Effector memory CD8-positive, alpha-beta T cell (primary cell): ENCODE measurements at places on chromosomes 16 and 17.

DNA sequence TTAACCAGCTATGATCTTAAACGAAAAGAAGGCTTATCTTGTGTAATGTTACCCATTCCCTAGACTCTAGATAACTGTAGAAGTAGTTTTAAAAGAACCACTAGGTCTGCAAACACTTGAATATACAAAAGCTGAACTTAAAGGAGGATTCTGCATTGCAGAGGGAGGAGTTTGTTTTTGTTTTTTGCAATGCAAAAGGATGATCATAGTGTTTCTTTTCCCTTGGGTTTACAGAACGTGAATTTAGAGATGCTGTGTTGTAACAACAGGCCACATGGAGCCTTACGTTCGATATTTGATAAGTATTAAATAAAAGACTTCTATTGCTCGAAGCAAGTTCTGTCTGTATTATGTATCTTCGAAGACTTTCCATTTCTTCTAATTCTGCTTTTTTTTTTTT is 77.6 kb downstream of the CHD9 start:
- no peak for DNase-seq

DNA sequence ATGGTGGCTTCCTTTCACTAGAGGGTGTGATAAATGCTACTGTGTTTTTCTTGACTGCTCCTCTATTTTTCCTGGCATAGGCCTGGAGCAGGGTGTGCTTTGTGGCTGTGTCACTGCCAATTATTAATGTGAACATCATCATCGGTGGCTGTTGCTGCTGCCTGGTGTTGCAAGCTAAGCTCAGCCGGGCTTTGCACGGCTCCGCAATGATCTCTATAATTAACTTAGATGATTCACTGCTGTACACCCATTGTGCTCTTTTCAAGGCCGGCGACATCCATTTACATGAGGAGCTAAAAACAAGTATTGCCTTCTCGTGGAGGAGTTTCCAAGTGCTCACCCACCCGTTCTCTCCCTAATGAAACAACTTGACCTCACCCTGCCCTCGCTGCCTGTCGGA is 160.1 kb upstream of the IRX3 start:
- no peak for DNase-seq

- no peak for DNase-seq
Observed at GRCh38 chr16:30104492-30104891, 8.5 kb upstream of the YPEL3 start.

DNA sequence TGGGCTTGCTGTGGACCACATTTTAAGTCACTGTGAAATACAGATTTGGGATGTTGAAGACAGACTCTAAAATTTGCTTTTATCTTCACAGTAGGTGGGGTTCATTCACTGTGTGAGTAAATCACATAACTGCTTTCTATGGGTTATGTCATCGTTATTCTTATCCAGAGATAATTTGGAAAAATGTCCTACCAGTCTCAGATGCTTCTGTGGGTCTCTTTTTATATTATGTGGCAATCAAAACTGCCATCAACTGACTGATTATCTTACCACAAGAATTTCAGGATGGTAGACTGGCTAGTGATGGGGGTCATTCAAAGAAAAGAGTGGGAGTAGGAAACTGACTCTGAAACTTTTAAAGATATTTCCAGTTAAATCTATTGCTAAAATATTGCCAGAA is 3.1 kb downstream of the HSBP1 start:
- DNase-seq, result no peak

DNA sequence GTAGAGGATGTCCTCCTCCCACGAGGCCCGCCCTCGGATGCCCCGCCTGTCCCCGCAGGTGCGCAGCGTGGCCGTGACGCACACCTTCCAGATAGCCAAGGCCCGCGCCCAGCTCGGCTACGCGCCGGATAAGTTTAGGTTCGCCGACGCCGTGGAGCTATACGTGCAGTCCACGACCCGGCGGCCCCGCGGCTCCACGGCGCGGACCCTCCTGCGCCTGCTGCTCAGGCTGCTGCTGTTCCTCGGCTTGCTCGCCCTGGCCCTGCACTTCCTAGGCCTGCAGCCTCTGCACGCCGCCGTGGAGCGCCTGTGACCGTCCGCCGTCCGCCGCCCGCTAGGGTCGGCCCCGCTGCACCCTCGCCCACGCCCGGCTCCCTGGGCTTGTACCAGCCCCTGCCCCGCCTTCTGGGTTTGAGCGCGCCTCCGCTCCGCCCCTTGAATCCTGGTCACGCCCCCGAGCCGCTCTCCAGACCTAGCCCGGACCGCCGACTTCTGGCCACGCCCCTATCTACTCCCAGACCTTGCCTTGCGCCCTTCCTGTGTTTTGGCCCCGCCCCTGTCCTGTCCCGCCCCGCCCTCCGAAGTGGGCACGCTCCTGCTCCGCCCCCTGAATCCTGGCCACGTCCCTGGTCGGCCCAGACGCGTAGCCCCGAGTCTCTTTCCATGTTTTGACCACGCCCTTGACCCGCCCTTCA is 15.8 kb upstream of the EEF2K start:
- DNase-seq, result peak; percentile 90

- no peak for DNase-seq
Observed at GRCh38 chr16:8721336-8722024, 47.1 kb downstream of the ABAT start.

DNA sequence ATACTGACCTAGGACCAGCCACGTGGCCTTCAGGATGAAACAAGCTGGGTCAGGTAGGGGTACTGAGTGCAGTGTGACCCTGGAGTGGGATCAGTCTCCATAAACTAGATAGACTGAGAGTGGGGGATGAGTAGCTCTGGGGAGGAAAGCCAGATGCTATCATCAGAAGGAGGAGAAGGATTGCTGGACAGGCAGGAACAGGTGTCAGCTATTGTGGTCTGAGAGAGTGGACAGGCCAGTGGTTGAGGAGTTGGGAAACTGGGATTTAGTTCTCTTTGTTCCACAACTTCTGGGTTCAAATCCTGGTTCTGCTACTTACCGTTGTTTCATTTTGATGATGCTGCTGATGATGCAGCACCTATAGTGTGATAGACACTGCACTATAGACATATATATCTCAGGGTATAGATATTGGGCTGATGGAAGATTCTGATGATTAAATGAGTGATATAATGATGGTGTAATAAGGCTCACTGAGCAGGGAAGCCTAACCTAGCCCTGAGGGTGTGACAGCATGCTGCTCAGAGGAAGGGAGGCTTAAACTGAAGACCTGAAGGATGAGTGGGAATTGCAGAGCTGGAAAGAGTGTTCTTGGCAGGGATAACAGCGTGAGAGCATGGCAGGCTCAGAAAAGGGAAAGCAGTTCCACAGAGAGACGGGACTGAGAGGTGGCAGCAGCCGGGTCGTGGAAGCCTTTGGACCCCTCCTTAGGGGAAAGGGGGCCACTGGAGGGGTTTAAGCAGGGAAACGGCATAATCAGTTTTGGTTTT is 66.0 kb downstream of the SNX20 start:
- no peak for DNase-seq

GRCh38 chr17:36941265-36942010 is 4.2 kb downstream of the LHX1 start:
- no peak for DNase-seq

GRCh38 chr17:792277-792676 is 10.1 kb downstream of the MRM3 start:
- no peak for DNase-seq

- DNase-seq, result no peak
Observed at GRCh38 chr17:48498164-48498850, 32.5 kb downstream of the HOXB1 start.

DNA sequence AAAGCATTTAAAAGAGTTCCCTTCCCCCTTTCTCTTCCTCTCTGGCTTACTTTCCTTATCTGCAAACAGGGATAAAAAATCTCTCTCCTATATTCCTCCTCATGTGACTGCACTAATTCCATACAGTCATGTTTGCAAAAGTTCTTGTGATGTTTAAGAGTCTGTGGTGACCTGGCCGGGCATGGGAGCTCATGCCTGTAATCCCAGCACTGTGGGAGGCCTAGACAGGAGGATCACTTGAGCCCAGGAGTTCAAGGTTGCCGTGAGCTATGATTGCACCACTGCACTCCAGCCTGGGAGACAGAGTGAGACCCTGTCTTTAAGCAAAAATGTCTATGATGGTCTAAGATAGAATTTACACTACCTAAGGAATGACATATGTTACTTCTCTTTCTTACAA is 19.6 kb downstream of the NOG start:
- no peak for DNase-seq

GRCh38 chr16:82699711-82700495 is 73.1 kb downstream of the CDH13 start:
- DNase-seq, result no peak

- no peak for DNase-seq
Observed at GRCh38 chr16:25585526-25585925, 106.2 kb upstream of the HS3ST4 start.

GRCh38 chr17:48055531-48056245 is 7.5 kb downstream of the NFE2L1 start:
- DNase-seq, result no peak

GRCh38 chr17:51733166-51733565 is 425.3 kb downstream of the CA10 start:
- no peak for DNase-seq
